ENCODE measurements at places on chromosomes 12 and 14.

DNA sequence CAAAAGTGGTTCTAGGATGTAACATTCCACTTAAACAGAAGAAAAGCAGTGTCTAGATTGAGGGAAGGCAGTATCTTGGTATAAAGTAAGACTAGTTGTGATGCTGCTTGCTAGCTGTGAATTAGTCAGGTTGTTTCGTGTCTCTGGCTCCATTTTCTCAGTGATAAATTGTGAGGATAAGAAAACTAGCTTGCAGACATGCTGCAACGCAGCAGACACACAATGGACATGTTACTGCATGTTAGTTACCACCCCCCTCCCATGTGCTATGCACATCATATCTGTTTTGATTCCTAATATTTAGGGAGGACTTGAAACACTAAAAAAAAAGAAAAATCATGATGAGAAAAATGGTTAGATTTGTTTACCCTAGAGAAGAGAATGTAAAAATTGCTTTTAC is 2.9 kb downstream of the CCNK start:
- no peaks in the 10 kb centered on the region for H3K27me3 ChIP-seq
- no peak for DNase-seq
- no peaks in the 10 kb centered on the region for H3K36me3 ChIP-seq

- no peak within 1 kb of the TSS for H3K4me3 ChIP-seq
- peaks cover 19% of the 10 kb centered on the region for H3K36me3 ChIP-seq
- no peaks in the 10 kb centered on the region for H3K27me3 ChIP-seq
- DNase-seq = peak; percentile 92
- H3K4me1 ChIP-seq = peaks cover 14% of the 10 kb centered on the region
Observed at GRCh38 chr12:121917950-121918678, at the start of gene CFAP251. Gene CFAP251, plus strand, starts transcription at chr12:121918592. Its CDS starts 2,714 bp downstream, at chr12:121921306.

DNA sequence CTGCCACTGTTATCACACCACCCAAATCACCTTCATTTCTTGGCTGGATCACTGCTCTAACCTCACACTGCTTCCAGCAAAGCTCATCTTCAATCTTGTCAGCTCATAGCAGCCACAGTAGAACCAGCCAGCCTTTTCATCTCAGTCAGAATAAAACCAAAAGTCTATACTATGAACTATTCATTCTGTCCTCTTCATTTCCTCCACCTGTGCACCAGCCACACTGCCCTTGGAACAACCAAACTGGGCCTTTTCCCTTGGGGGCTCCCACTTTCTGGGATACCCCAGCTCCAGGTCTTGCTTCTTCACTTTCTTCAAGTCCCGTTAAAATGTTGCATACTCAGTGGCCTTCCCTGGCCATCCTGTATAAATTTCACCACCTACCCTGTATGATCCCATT is 234.4 kb upstream of the DAAM1 start:
- no peak for DNase-seq
- no peak overlapping the region for H3K27ac ChIP-seq
- H3K36me3 ChIP-seq = no peaks in the 10 kb centered on the region
- H3K4me3 ChIP-seq = no peak overlapping the region

DNA sequence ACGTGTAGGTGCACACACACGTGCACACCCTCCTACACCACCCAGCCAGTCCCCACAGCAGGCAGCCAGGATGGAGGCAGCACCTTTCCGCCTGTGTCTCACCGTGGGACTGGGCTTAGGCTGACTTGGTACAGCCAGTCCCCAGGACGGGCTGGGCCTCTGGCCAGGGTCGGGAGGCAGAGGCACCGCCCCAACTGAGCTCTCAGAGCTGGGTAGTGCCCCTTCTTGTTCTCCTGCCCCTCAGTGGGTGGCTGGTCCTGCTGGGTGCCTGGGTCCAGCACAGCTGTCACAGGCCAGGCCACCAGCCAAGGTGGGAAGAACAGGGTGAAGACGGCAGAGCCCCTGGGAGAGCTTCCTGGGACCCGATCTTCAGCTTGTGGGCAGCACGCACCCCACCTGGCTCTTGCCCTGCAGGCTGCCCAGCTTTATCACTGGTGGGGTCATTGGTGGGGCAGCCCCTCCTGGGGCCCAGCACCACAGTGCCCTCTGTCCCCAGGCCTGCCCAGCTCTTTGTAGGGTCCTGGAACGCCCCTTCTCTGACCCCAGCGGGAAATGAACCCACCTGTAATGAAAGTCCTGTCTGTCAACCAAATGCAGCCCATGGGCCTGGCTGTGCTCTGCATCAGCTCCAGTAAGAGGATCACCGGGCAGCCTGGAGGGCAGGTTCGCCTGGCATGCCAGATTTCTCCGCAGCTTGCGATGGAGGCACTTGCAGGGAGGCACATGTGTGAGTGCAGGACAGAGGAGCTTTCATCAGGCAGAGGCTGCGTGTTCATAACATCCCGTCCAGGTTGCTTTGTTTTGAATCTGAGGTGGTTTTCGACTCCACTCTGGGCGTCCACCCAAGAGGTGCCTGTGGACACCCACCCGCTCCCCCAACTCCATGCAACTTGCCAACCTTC is 14.7 kb downstream of the CDCA4 start:
- no peaks in the 10 kb centered on the region for H3K4me1 ChIP-seq
- peaks cover 53% of the 10 kb centered on the region for H3K36me3 ChIP-seq
- DNase-seq = no peak
- H3K27ac ChIP-seq = peak overlapping the region; percentile 49
- no peaks in the 10 kb centered on the region for H3K27me3 ChIP-seq

DNA sequence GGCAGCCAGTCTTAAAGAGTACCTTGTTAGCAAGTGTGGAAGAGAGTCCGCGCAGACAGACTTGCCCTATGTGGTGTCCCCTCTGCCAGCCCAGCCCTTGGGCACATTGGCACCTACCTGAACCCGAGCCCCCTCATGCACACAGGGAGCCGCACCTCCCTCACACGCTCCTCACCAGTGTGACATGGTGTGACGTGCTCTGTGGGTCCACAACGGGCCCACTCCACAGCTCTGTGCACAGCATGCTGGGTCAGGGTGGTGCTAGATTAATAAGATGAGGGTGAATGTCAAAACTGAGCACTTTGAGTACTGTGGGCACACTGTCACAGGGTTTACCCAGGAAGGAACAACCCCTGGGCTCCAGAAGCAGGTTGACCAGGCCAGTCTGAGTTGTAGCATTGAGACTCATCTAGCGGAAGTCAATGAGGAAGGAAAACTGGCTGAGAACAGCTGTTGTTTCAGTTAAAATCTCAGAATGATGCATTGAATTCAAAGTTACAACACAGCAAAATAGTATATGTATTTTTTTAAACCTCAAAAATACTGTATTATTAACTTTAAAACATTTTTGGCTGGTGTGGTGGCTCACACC is 53.4 kb upstream of the AMN start:
- H3K27me3 ChIP-seq = no peaks in the 10 kb centered on the region
- H3K36me3 ChIP-seq = peaks cover 31% of the 10 kb centered on the region
- peak overlapping the region; percentile 2 for H3K4me3 ChIP-seq
- DNase-seq = no peak

- DNase-seq = no peak
- H3K36me3 ChIP-seq = peaks cover 13% of the 10 kb centered on the region
- H3K4me3 ChIP-seq = peak overlapping the region; percentile 12
- H3K27ac ChIP-seq = no peak overlapping the region
- peaks cover 20% of the 10 kb centered on the region for H3K4me1 ChIP-seq
- H3K27me3 ChIP-seq = no peaks in the 10 kb centered on the region
Observed at GRCh38 chr12:132506328-132507160, 16.6 kb downstream of the FBRSL1 start.

DNA sequence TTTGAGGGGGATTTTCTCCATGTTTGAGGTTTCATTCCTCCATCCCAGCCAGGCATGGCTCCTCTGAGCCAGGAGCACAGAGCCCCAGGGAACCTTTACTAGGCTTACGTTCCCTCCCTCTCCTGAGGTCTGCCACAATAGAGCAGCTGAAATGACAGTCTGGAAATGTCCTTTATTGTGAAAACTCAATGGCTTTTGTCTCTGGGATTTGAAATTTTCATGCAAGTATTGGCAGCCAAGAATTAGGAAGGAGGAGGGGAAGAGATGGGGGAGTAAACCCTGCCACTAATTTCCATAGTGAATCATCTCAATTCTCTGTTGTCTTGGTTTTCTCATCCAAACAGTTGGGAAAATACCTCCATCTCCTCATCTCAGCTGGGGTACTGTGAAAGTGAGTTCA is 2.6 kb upstream of the PLEKHG3 start:
- H3K27ac ChIP-seq = no peak overlapping the region
- no peak overlapping the region for H3K4me3 ChIP-seq
- no peaks in the 10 kb centered on the region for H3K36me3 ChIP-seq
- peaks cover 16% of the 10 kb centered on the region for H3K4me1 ChIP-seq
- no peaks in the 10 kb centered on the region for H3K27me3 ChIP-seq
- no peak for DNase-seq

GRCh38 chr14:102075155-102075554 is 11.7 kb downstream of the HSP90AA1 start:
- H3K4me3 ChIP-seq = no peak overlapping the region
- H3K27ac ChIP-seq = no peak overlapping the region
- H3K36me3 ChIP-seq = peaks cover 10% of the 10 kb centered on the region
- H3K27me3 ChIP-seq = no peaks in the 10 kb centered on the region
- DNase-seq = no peak
